ENCODE measurements at places on chromosomes 3 and 15.
A peak's percentile ranks its signal among the peaks of the same experiment; 100 is the strongest.

- DNase-seq = no peak
Measured at GRCh38 chr3:59580996-59581395, 531.2 kb upstream of the CFAP20DC start.

- no peak for DNase-seq
Measured at GRCh38 chr3:143822374-143822773, 25.9 kb downstream of the SLC9A9 start.

DNA sequence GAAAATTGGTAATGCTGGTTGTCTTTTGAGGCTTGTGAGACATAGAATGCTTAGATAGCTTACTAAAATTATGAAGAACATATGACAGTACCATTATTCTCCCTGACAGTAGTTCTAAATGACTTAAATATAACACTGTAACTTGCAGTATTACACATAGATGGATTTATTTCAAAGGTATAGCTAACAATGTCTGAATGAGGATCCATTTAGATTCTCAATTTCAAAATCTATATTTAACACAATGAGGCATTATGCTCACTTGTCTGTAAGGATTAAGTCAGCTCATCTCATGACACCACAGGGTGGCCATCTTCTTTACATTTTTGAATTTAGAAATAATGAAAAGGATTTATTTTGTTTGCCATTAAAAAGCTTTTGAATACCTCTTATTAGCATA, 108.4 kb downstream of the CCNL1 start:
- no peak for DNase-seq

DNA sequence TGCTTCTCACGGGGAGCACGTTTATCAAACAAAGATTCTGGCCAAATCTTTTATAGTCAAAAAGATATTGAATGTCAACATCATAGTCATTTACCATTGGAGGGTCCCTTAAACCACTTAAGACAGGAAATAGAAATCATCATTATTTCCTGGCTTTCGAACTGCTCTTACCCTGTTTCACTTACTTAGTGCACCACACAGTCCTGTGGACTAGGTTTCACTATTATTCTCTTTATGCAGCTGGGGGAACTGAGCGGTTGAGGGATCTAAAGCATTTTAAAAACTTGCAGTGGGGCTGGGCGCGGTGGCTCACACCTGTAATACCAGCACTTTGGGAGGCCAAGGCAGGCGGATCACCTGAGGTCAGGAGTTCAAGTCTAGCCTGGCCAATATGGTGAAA, 13.7 kb upstream of the TPRG1 start:
- no peak for DNase-seq

DNA sequence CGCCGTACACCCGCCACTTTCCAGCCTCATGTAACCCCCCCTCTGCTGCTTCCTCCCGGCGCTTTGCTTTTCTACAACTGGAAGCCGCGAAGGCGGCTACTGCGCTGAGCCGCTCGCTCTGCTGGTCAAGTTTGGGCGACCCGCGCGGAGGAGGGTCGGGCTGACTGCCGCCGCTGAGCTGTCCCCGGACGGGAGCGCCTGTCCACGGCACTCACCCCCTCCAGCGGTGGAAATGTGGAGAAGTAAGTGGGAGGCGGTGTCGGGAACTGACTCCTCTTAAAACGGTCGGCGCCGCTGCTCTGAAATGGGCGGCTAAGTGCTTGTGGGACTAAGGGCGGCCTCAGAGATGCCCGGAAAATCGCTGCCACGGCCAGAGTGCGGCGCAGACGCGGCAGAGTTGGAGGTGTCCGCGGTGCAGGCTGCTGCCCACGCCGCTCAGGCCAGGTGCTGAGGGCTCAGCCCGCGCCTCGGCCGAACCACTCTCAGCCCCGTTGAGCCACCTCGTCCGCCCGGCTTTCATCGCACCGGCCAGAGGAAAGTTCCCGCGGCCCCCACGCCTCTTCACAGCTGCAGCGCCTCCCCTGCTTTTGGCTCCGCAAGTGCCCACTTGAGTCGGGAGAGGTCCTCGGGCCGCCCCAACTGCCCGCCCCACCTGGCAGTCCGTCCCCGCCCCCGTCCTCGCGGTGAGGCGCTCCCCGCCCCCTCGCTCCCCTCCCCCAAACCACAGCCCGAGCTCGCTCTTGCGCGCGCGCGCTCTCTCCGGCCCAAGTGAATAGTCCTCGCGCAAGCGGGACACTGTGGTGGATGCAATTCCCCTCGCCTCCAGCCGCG, at the start of gene EPHA6:
Gene EPHA6 (plus strand): TSS at position 775 of the 831 bp plus-strand sequence.
- DNase-seq = no peak

- DNase-seq = no peak
Measured at GRCh38 chr15:54082836-54083492, 104.7 kb downstream of the UNC13C start.

GRCh38 chr15:68695061-68695595, 116.3 kb downstream of the CORO2B start:
- DNase-seq = no peak

DNA sequence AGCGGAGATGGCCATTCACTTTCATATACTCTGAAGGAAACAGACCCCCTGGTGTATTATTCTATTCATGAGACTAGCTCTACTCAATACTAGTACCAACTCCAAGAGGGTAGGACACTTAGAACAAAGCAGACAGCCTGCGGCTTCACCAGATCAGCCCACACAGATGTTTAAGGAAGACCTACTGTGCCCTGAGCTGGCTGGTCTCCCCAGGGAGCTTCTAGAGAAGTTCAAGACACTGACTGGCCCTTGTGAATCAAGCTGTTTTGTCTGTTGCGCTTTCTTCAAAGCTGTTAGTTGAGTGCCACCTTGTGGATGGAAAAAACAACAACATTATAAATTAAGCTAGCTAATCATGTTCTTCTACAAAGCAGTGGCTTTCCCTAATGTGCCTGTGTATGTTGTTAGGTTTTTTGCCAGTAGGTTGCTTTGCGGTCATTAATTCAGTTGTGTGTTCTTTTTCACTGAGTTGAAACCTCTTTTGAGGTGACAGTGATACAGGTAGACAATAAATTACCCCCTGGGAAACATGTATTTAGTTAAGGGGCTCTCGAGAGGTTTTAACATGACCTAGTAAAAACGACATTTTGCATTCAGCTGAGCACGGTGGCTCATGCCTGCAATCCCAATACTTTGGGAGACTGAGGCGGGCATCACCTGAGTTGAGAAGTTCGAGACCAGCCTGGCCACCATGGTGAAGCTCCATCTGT, 64.2 kb upstream of the MYZAP start:
- DNase-seq = no peak

GRCh38 chr3:56980243-56980642, 80.2 kb upstream of the SPATA12 start:
- no peak for DNase-seq

DNA sequence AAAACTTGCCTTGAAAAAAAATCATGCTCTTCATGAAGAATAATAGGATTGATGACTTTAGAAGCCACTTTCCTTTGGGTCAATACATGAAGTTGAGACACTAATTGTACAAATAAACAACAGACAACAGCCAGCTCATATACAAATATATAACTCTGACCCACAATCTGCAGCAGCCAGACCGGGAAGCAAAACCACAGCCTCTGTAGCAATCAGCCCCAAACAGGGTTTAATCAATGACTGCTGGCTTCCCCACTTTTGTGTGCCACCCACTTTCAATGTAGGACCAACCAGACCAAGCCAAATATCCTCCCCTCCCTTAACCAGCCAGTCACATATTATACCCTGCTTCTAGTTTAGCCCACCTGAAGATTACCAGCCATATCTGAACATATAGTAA, 39.0 kb downstream of the IFT57 start:
- DNase-seq = no peak

DNA sequence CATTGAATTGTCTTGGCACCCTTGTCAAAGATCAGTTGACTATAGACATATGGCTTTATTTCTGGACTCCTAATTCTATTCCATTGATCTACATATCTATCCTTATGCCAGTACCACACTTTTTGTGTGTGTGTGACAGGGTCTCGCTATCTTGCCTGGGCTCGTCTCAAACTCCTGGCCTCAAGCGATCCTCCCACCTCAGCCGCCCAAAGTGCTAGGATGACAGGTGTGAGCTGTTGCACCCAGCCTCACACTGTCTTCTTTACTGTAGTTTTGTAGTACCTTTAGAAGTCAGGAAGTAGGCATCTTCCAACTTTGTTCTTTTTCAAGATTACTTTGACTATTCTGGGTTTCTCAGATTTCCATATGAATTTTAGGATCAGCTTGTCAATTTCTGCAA, 24.3 kb downstream of the CDAN1 start:
- DNase-seq = no peak

DNA sequence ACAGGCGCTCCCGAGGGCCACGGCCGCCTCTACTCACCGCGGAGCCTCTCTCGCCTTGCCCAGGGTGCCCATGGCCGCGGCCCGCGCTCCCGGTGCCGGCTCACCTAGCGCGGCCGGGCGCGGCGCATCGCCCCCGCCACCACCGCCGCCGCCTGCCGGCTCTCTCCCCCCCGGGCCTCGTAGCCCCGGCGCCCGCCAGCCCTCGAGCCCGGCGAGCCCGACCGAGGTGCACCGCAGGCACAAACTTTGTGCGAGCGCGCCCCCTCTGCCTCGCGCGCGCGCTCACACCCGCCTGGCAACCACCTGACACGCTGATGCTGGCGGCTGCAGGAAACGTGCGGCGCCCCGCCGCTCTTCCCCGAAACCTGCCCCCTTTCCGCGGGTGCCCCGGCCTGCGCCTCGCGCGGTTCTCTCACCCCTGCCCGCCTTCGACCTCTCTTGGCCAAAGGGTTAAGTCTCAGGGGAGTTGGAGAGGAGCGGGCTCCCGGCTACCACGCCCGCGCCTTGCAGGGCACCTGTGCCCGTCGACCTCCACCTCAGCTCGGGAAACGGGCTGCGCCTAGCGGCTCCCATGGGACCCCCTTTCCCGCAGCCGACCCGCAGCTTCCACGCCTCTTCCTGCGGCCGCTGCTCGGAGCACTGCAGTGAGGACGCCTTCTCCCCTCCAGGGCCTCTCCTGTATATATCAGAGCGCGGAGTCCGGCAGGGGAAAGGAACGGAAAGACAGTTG, at the start of gene RASGRP1:
Gene RASGRP1 (minus strand): TSS at position 258 of the 730 bp plus-strand sequence. CDS start 186 bp downstream, at position 72.
- DNase-seq = peak; percentile 87

DNA sequence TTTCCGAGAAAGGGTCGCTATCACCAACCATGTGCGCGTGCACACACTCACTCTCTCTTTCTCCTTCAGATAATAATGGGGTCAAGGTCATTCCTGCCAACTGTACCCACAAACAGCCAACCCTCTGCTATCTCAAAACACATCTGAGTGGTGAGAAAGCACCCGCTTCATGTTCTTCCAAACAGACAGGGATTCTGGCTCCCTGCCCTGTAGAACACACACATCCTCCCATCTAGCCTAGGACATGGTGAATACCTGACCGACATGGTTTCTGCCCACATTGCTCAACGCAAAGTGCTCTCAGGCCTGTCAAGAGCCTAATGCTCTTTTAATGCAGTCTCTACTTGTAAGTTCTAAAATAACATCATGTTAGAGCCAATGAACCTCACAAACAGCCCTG, 302.2 kb downstream of the FOXP1 start:
- DNase-seq = no peak

DNA sequence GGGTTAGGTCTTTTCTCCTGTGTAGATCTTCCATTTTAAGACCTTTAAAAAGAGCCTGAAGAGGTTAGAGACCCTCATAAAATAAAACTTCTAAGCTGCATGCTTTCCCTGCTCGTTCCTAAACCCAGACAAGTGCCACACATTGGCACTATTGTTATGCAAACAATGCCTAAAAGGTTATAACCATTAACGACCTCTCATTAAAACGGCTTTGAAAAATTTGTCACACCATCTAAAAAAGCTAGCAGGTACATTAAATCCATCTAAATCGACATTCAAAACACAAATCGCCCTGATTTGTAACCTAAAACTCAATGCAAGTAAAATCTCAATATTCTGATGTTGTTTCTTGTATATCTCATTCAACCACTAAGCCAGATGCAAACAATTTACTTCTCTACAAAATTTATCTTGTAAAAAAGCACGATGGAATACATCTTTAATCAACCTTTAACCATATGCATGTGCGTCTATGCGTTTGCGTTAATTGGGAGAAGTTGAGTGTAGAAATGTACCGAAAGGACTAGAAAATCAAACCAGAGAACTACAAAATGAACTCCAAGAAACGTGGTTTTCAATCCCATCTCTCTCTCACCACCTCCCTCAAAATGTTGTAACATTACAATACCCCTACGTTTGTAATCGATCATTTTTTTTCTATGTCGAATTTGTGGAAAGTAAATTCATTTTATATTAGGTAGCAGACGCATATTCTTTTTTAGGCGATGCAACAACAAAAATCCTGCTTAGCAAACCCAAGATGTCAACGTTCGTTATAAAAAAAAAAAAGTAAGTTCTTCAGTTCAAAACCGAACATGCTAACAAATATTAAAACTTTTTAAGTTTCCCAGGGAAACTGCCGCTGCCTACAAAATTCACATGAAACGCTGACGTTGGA, 1.2 kb downstream of the ALDH1A2 start:
- DNase-seq = no peak

DNA sequence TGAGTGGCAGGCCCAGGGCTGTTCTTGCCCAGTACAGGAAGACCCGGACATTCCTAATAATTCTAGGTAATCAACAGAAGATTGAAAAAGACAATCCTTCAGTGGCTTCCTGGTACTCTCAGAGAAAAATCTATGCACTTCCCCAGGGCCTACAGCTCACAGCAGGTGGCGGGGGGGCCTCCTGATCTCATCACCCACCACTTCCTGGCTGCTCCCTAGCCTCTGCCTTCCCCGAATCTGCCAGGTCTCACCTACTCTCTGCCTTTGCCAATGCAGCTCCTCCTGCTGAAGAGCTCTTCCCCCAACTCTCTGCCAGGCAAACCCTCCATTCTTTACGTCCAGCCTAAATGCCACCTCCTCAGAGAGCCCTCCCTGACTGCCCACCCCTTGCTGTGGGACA, 37.5 kb downstream of the EHD4 start:
- DNase-seq = peak; percentile 75

DNA sequence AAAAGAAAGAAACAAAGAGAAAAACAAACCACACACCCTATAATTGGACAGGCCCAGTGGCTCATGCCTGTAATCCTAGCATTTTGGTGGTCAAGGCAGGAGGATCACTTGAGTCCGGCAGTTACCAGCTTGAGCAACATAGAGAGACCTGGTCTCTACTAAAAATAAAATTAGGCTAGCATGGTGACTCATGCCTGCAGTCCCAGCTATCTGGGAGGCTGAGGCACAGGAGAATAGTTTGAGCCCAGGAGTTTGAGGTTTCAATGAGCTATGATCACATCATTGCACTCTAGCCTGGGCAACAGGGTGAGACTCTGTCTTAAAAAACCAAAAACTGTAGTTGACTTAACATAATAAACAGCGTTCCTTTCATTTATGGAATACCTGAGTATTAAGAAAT, 72.3 kb upstream of the ST3GAL6 start:
- no peak for DNase-seq

DNA sequence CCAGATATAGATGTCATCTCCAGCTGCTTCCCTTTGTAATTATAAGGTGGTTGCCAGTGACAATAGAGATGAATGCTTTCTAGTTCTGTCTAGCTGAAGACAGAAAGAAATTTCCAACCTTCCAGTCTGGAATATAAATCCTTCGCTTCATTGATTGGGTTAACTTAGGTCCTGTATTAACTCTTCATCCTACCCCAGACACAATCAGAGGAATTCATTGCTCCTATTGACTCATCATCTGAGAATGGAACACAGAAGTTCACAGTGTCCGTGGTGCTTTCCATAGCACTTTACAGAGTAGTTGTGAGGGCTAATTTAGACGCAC, 241.4 kb downstream of the NFKBIZ start:
- DNase-seq = no peak

Measured in activated gamma-delta T cell treated with Interleukin-2 at 50 U/mL for 16 hours (primary cell).